ENCODE measurements at places on chromosomes 13 and 19.

DNA sequence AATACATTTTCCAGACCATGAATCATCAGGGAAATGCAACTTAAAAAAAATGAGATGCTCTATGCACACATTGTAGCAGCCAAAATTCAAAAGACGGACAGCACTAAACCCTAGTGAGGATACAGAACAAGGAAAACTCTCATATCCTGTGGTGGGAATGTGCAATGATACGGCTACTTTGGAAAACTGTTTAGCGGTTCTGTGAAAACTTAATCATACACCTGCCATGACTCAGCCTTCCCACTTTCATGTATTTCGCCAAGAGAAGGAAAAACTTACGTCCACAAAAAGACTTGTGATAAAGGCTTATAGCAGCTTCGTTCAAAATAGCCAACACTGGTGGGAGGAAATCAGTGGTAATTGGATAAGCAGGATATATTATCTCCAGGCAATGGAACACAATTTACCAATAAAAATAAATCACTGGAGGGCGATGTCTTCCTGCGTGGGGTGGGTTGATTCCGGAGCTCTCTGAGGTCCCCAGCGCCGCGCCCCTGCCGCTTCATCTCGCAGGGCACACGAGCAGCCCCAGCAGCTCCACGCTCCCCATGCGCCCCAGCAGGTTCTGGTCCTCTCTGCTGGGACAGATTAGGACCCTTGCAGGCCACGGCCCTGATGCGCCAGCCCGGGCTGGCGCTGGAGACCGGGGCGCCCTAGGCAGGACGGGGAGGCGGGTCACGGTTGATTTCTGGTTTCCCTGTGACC lies 97.2 kb upstream of the ARHGEF7 start:
- no peak for DNase-seq

GRCh38 chr13:100887729-100888151 lies 213.1 kb upstream of the TMTC4 start:
- no peak for DNase-seq

GRCh38 chr19:54795758-54796157 lies 7.7 kb upstream of the KIR2DL4 start:
- DNase-seq, result no peak

- DNase-seq, result no peak
Observed at GRCh38 chr19:4208385-4209094, 20.8 kb upstream of the EBI3 start.

- DNase-seq, result no peak
Observed at GRCh38 chr13:56736966-56737365, 403.8 kb upstream of the PRR20A start.

DNA sequence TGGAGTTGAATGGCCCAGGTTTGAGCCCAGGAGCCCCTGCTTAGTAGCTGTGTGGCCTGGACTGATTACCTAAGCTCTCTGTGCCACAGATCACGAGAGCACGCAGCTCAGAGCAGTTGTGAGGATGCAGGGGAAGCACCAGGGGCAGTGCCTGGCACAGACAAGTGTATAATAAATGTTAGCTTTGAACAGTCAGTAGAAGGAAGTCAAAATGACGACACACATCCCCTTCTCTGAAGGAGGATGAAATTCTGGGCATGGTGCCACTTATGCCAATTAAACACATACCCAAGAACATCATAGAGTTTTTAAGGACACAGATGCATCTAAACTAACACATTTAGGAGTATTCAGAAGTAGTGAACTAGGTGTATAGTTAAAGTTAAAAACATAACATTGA lies 24.9 kb upstream of the SIGLEC11 start:
- DNase-seq, result no peak

DNA sequence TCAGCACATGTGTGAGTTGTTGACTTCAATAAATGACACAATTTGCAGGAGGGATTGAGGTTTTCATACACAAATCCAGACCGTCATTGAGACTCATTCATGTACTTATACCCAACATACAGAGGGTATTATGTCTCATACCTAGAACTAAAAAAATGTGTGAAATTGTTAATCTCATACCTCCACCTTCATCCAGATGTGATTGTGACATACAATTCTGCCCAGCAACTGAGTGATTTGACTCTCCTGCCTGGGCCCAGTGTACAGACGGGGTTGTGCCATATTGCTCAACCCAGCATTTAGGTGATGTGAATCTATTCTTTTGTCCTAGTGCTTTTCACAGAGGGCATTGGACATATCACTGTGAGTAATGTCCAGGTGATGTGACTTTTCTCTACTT lies 12.6 kb upstream of the ZNF681 start:
- DNase-seq, result no peak

GRCh38 chr13:105232439-105232838 lies 1303.0 kb downstream of the EFNB2 start:
- no peak for DNase-seq

All from activated CD8-positive, alpha-beta memory T cell treated with anti-CD3 and anti-CD28 coated beads for 48 hours (primary cell).